ENCODE measurements at places on chromosomes 16 and 17.

DNA sequence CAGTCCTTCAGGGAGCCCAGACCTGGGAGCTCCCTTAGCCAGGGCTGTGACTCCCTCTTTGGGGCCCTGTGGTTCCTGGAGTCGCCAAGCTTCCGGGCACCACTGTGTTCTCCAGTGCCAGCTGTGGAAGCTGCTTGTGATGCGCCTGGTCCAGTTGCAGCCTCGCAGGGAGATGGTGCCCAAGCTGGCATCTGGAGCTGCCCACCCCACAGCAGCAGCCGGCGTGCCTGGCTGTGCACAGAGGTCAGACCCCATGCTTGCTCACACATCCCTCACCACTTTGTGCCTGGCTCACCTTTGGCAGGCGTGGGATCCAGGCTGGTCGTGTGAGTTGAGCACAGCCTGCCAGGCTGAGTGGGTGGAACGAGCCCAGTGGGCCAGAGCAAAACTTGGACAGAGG lies 18.2 kb downstream of the RHOT1 start:
- no peak for DNase-seq

- no peak for DNase-seq
Observed at GRCh38 chr17:788551-788950, 6.4 kb downstream of the MRM3 start.

GRCh38 chr17:77535435-77535834 lies 394.7 kb downstream of the SEC14L1 start:
- no peak for DNase-seq

GRCh38 chr17:51230306-51230705 lies 29.5 kb downstream of the MBTD1 start:
- no peak for DNase-seq

Data from glomerular endothelial cell (primary cell).